Anterior cingulate cortex (tissue), 58 donors: ENCODE measurements at places on chromosomes 5 and 9.

- no peak for DNase-seq
These were observed 10.1 kb downstream of the FGF18 start for GRCh38 chr5:171429543-171429910.

DNA sequence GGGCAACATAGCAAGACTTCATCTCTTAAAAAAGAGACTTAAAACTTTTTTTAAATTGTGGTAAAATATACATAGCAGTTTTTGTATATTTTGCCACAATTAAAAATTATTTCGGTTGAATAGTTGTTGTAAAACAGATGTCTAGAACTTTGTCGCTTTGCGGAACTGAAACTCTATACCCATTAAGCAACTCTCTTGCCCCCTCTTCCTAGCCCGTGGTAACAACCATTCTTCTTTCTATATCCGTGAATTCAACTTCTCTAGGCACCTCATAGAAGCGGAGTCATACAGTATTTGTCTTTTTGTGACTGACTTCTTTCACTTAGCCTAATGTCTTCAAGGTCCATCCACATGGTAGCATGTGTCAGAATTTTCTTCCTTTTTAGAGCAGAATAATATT is 43.3 kb downstream of the SPARC start:
- DNase-seq = no peak

- no peak for DNase-seq
These were observed 1.0 kb upstream of the PANK3 start for GRCh38 chr5:168580227-168580508.

DNA sequence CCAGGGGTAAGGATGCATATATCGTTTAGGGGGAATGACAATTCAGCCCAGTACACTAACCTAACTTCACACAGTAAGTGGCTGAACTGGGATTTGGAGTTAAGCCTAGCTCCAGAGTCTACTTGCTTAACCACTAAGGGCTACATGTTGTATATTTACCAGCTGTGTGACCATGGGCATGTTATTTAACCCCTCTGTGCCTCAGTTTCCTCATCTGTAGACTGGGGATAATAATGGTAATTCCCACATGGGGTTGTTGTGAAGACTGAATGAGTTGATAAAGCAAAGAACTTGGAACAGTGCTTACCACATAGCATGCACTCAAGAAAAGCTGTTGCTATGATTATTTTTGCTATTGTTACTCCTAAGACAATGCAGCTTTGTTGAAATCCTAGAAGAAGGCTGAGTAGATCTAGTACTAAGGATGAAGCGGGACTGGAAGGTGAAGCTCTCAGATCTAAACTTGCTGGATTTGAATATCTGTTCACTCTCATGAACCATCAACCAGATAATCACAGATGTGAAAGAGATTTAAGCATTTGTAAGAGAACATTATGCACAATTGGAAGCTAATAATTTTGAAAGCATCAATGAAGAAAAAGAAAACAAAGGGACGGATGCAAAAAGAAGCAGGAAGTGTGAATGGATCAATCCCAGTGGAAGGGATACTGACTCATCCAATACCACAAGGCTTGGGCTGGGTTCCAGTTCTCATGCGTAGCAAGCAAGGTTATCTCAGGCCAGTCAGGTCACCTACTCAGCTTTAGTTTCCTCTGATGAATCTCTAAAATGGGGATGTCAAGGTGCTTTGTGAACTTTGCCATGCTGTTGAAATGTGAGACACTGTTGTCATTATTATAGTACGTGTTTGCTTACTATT is 78.5 kb upstream of the TBC1D2 start:
- no peak for DNase-seq

DNA sequence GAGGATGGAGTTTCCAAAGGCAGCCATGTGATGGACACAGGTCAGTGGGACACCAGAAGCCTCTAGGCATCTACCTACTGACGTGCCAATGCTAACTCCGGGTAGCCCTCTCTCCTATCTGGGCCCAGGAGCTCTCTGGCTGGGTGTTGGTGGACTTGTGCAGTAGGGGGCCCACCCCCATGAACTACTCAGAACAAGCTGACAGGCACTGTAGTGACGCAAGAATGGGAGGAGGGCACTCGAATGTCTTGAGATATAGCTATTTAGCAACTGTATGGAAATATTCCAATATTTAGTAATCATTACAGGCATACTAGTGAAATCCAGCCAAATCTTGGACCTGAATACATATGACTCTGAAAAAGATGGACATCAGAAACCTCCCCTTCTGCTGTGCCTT is 5.7 kb upstream of the DOCK2 start:
- no peak for DNase-seq

GRCh38 chr9:114745108-114745848 is 60.6 kb downstream of the TNFSF15 start:
- no peak for DNase-seq

DNA sequence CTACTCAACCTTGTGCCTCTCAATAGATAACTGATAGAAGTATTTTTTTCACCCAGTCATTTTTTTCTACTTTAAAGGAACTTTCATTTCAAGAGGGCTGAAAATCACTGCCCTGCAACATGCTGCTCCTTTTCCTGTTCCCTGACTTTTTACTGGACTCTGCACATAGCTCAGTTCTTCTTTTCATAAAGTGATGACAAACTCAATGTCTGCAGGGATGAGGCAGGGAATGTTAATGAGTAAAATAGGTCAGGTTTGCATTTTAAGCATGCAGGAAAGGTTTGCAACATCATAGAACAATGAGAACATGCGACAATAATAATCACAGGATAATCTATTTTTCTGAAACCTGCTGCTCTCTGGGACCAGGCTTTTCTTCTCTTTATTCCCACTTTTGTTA is 172.2 kb upstream of the SGCD start:
- DNase-seq = no peak

DNA sequence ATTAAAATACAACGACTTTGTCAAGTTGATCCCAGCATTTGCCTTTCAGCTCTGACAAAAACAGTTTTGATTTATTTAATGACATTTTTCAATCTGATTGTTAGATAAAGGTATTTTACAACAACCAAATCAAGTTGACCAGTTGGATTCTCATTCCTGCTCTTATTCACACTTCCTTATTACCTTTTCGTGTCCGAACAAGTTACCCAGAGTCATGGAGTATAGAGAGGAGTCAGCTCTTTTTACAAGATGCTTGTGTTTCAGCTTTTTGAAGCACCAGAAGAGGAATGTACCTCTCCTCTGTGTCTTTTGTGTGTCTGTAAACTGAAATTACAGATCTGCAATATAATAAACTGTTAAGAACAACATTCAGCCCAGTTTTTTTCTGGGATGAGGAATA is 151.3 kb upstream of the TMEM161B start:
- no peak for DNase-seq

DNA sequence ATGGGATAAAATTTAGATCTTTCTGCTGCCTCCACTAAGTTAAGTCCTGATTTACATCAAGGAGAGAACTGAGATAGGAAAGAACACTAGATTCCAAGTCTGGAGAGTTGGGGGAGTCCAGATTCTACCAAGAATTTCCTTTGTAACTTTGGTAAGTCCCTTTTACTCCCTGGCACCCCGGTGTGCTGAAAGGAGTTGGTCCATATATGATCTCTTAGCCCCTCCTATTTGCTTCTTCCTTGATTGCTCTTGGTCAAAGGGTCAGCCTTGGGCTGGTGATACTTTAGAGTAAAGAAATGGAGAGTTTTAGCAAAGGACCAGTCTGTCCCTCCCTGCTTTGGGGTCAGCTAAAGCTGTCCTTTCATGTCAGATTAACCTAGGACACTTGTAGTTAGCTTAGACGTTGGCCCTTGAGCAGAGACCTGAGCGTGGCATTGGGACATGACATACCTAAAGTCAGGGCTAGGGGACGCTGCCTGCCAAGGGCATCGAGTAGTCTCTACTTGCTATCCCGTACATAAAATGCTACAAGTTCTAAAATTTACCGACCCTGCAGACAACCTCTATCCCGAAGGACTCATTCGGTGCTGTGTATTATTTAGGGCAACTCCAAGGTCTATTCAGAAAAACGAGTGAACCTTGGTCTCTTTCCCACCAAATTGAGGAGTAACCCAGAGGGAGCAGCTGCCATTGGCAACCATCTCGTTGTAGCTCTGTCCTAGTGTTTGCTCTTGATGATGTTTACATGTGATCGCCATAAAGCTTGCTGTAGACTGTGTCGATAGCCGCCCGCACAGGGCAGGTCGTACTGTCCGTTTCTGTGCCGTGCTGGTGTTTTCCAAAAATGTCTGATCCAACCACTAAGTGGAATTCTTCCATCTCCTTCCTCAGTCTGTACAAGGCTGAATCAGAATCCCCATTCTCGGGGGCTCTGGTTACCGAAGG is 94.4 kb downstream of the PDE6A start:
- no peak for DNase-seq

DNA sequence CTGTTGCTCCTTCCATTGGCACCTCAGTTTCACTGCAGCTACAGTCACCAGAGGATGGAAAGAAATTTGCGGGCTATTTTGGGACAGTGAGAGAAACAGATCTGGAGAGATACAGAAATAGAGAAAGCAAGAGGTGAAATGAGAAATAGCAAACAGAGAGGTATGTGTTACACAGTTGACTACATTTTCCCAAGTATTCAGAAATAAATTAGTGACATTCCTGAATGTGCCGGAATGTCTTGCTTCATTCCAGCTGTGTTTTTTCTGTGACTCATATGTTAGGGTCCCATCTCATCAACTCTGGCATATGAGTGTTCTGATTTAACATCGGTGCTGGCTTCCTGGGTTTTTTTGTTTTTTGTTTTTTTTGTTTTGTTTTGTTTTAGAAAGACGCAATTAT is 63.8 kb upstream of the ZNF462 start:
- no peak for DNase-seq

DNA sequence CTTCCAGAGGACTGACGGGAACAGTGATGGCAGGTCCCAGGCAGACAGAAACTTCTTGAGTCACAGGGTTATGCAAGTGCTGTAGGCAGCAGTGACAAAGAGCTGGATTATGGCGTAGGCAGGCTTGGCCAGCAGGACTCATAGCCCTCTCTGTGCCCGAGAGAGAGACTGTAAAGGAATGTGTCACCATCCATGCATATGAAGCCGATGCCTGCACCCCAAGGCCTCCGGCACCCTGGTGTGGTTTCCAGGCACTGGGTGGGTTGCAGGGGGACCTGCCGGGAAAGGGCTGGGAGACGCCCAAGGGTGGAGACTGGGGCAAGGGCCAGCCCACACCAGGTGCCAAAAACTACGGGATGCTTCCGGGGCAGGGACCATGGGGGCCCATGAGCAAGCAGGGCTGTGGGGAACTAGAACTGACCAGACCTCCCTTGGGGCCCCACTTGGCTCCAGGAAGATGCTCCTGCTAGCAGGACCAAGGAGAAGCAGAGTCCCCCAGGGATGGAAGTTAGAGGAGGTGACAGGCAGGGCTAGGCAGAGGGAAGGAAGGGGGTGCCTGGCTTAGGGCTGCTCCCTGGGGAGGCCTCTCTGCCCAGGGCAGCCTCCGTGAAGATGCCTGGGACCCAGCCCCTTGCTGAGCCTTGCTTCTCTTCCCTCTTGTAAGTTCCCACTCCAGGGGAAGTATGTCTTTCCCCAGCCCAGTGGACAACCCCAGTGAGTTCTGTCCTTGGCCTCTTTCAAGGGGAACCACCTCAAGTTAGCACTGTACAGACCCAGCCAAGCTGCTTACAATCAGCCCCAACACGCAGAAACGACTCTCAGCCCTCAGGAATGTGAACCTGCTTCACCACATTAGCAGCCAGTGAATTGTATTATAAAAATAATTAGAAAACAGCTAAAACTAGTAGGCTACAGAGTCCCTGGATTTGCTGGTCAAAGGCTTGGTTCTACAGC is 10.5 kb upstream of the IPPK start:
- DNase-seq = no peak

DNA sequence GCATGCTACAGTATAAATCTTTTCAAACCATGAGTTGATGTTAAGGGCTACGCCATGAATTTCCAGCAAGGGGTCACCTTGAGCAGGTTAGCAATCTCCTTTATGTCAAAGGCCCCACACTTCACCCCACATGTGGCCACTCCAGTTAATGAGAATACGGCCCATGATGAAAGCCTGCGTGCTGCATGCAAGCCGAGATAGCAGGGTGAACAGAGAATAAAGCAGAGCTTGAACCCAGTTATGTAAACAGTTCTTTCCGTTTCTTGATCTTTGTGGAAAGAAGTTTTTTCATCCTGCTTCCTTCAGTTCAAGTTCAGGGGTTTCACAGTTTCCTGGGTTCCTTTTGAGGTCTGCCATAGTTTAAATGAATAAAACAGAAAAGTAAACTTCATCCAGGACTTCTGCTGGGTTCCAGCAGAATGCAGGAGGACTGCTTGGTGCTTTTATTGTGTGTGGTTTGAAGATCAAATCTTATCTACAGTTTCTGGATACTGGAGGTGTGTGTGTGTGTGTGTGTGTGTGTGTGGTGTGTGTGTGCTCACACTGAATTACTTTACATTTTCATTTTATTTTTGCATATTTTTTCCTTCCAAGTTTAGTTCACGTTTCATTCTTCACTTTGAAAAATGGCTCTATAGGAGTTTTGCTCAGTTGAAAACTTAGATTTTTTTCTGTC is 87.1 kb downstream of the HMHB1 start:
- DNase-seq = no peak

DNA sequence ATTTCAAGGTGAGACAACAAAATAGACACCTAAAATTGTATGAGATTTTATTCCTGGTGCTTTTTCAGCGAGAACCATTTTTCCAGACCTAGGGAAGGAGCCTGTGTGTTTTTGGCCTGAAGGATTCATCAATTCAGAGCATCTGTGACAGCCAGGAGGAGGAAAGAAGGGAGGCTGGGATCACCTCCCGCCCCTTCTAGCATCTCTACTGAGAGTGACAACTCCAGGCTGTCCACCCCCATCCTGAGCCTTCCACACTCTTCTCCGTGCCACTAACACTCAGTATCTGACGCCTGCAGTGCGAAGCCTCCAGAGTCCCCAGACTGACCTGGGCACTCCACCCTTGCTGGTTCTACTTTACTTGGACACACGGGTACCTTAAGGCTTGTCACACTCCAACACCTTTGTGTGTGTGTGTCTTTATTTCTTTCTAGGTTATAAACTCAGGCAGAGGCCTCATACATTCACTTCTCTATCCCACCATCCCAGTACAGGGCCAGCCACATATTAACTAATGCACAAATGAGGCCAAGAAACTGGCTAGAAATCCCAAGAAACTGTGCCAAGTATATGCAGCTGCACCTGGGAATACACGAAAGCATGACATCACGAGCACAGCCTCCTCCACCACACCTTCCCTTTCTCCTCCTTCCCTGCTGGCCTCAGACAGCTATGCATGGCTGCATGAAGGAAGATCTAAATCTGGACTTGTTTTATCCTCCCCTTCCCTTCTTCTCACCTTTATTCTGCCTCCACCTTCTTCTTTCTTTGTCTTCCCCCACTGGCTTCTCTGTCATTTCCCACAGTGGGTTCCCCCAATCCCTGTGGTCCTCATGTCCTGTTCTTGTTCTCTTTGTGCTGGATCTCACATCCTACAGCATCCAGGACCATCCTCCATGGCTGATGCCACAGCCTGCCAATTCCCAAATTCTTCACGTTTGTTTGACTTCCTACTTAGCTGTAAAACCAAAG is 16.0 kb downstream of the S1PR3 start:
- no peak for DNase-seq

GRCh38 chr5:137040024-137040423 is 459.1 kb downstream of the SPOCK1 start:
- DNase-seq = peak; percentile 10

DNA sequence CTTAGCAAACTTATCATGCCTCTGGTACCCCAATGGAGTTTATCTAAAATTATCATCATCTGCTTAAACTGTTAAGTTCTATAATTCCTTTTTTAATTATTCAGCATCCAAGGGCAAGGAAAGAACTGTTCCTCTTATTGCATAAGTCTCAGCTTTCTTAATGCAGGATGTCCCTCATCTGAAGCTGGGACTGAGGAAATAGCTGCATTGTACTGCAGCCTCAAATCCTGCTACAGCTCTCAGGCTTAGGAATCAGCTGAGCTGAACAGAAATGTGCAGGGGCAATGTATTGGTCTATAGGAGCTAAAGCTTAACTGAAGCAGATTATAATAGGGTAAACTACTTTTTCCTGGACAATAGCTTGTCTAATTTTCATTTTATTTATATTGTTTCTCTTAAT is 48.0 kb downstream of the HAPLN1 start:
- DNase-seq = no peak
